CD4-positive, alpha-beta T cell treated with Interleukin-6 at 100 ng/mL for 8 hours (primary cell): ENCODE measurements at places on chromosomes 12 and 14.

GRCh38 chr14:61472801-61473376, 151.5 kb downstream of the PRKCH start:
- peak; percentile 73 for DNase-seq

GRCh38 chr12:51329742-51330141, 5.8 kb upstream of the BIN2 start:
- DNase-seq, result no peak

DNA sequence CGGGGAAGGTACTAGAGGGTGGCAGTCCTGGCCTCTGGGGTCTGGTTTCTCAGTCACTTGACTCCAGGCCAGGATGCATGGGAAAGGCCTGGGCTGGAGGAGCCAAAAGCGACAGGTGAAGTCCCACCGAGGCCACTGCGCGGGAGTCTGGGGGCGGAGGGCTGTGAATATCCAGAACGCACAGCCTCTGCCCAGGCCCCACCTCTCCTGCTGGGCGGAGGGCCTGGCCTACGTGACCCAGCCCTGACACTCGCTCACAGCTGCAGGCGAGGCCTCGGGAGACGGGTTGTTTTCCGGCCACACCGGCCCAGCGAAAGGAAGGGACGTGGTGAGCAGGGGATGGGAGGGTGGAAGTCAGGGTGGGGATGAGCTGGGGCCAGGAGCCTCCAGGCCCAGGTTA, 91.2 kb downstream of the RFLNA start:
- no peak for DNase-seq

- no peak for DNase-seq
Observed at GRCh38 chr14:28303248-28303647, 463.3 kb upstream of the FOXG1 start.

- no peak for DNase-seq
Observed at GRCh38 chr14:29926228-29926627, 1.4 kb downstream of the PRKD1 start.

GRCh38 chr12:104329707-104330532, 26.4 kb downstream of the EID3 start:
- DNase-seq, result no peak

DNA sequence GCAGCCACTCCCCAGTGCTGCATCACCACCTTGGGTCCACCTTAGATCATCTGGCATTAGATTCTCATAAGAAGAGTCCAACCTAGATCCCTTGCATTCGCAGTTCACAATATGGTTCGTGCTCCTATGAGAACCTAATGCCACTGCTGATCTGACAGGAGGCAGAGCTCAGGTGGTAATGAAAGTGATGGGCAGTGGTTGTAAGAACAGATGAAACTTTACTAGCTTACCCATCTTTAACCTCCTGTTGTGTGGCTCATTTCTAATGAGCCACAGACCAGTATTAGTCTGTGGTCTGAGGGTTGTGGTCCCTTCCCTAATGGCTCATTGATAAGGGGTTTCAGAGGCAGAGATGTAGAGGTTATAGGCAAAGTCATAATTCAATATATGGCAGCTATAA, 615.9 kb upstream of the MIS18BP1 start:
- no peak for DNase-seq

DNA sequence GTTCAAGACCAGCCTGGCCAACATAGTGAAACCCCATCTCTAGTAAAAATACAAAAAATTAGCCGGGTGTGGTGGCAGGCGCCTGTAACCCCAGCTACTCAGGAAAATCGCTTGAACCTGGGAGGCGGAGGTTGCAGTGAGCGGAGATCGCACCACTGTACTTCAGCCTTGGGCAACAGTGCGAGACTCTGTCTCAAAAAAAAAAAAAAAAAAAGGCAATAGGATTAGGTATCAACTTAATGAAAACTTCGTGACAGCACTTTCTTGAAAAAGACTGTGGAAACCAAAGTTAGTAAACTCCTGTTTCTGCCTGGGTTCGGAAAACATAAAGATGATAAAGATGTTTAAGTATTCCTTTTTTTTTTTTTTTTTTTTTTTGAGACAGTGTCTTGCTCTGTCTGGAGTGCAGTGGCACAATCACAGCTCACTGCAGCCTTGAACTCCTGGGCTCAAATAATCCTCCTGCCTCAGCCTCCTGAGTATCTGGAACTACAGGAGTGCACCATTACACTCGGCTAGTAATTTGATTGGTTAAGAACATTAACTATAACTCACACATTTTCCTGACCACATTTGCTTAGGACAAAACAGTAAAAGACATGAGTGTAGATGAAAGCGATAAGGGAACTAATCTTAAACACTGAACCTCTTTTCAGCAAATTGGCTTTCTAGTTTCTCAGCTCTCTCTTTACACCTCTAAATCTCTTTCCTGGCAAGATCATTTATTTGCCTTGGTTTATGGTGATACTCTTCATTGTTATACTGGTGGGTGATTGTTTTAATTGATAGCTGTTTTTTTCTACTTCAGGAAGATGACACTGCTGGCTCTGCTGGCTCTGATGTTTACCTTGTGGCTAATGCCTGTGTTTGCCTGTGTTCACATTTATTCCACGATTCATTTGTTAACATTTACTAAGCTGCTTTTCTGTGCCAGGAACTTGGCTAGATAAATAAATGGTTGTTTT, 15.8 kb downstream of the HIF1A start:
- no peak for DNase-seq

DNA sequence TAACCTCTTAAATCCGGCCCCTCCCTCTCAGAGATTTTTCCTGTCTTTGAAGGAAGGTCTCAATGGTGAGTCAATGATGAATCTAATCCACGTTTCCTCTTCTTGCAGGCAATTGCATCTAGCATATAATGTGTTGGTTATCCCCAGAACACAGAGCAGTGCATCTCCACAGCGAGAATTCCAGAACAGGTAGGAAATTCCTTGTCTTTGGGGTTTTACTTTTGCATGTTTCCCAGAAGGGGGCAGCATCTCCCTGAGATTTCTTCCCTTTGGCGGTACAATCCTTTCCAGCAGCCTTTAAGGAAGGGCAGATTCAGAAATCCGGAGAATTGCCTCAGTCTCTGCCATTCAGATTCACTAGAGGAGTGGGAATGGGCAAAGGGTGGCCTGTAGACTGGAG, 128.0 kb downstream of the KCNA5 start:
- no peak for DNase-seq

- DNase-seq, result no peak
Observed at GRCh38 chr12:6044082-6044481, 80.4 kb downstream of the VWF start.

GRCh38 chr14:98700748-98701147, 571.2 kb downstream of the BCL11B start:
- DNase-seq, result no peak

- DNase-seq, result no peak
Observed at GRCh38 chr12:46470975-46471374, 98.4 kb upstream of the SLC38A2 start.

GRCh38 chr12:82931349-82932116, 244.8 kb downstream of the TMTC2 start:
- no peak for DNase-seq

- peak; percentile 37 for DNase-seq
Observed at GRCh38 chr14:104389326-104390220, 190.0 kb upstream of the C14orf180 start.

- DNase-seq, result peak; percentile 67
Observed at GRCh38 chr14:91396959-91397815, 20.4 kb downstream of the CCDC88C start.

- no peak for DNase-seq
Observed at GRCh38 chr14:103725001-103725682, 9.5 kb downstream of the ZFYVE21 start.

DNA sequence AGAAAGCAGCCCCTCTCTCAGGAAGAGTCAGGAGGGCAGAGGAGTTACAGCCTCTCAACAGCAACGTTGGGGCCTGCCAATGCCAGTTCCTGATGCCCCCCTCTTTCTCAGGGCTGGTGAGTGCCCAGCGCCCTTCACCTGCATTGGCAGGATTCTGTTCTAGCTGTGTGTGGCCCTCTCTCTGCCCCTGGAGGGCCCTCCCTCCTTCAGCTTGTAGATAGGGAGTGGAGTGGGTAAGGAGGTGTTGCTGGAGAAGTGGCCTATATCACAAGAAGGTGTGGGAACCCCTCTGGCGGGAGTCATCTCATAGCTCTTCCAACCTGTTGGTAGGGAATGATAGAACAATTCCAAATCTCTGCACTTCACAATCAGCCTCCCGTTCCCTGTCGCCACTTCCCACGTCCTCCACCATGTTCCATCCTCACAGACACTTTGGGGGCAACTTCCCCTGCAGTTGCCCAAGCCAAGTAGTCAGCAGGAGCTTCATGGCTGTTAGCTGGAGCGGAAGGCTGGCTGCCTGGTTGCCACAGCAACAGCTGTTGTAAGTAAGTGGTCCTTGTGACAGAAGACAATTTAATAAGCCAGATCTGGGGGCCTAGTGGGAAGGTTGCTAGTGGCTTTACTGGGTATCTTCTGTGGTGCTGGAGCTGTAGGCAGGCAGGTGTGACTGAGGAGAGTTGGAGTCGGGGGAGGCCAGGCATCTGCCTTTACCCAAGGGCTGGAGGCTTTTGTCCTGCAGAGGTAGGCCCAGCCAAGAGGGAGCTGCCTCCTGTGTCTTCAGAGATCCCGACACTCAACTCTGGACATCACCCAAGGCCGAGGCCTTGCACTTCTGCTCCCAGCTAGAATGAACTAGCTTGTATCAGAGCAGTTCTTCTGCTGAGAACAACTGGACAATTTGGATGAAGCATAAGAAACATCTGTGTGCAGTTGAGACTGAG, 38.4 kb downstream of the GALNT16 start:
- no peak for DNase-seq

- no peak for DNase-seq
Observed at GRCh38 chr12:85424581-85425348, 144.7 kb downstream of the ALX1 start.

- DNase-seq, result no peak
Observed at GRCh38 chr14:71720978-71721624, 211.1 kb upstream of the RGS6 start.

DNA sequence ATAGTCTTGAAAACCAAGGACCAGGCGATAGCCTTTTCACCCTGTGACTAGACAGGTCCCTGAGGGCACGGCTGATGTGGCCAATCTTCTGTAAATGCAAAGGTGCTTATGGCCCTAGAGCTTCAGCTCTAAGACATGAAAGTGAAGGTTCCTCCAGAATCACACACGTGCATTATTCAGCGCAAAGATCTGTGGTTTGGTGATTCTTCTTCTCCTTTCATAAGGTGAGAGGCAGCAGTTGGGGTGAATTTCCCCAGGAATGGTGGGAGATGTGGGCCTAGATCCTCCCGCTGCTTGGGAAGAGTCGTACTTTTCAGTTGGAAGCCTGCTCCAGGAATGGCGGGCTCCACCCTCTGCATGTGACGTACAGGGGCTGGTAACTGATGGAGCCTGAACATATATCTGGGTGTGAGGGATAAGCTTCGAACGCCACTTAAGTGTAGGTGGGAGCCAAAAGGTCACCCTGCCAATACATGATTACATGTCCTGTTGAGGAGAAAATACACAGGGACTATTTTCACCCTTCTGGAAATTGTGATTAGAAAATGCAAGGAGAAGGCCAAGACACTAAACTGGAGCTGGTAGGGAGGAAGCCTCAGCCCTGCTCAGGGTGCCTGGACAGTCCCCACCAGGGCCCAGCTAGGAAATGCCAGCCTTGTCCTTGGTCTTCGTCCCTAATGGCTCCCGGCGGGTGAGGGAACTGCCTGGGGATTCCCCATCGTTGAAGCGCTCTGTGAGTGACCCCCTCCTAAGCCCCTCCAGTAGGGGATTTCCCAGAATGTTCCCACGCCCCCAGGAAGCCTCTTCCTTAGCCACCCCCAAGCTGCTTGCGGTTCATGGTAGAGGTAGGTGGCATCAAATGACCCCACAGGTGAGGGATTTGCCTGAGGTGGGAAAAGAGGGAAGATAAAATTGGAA, 17.6 kb downstream of the BATF start:
- DNase-seq, result peak; percentile 25

GRCh38 chr14:102630405-102630804, 38.0 kb downstream of the RCOR1 start:
- DNase-seq, result no peak
